ENCODE measurements at places on chromosomes 1 and 21. TPM values are rescaled to one million over a fixed set of nuclear protein-coding genes. Genes with fewer than 3 reads are reported as not detected.

GRCh38 chr1:37403166-37403565 is 71.2 kb upstream of the ZC3H12A start:
- DNase-seq, result no peak

DNA sequence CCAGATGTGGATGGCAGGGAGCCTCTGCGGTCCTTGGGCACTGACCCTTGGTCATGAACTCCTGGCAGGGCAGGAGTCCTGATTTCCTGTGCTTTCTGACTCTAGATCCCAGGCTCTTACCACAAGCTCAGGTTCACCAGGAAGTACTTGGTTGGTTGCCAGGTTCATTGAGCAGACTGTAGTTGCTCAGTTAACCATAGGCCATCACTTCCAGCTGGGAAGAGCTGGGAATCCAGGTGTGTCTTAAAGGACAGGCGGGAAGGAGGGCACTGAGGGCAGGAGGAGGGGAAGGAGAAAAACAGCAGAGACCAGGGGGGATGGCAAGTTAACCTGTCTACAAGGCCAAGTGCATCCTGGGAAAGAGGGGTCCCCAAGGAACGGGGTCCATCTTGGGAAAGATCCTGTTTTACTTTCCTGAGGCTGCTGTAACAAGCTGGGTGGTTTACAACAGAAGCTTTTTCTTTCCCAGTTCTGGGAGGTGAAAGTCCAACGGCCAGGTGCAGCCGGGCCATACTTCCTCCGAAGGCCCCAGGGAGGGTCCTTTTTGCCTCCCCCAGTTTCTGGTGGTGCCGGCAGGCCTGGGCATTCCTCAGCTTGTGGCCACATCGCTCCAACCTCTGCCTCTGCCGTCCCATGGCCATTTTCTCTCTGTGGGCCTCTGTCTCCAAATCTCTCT is 11.6 kb downstream of the KCNAB2 start:
- no peak for DNase-seq

GRCh38 chr1:163799190-163799805 is 477.5 kb downstream of the NUF2 start:
- DNase-seq, result no peak

GRCh38 chr1:180934563-180934962 is 21.9 kb downstream of the KIAA1614 start:
- DNase-seq, result no peak

DNA sequence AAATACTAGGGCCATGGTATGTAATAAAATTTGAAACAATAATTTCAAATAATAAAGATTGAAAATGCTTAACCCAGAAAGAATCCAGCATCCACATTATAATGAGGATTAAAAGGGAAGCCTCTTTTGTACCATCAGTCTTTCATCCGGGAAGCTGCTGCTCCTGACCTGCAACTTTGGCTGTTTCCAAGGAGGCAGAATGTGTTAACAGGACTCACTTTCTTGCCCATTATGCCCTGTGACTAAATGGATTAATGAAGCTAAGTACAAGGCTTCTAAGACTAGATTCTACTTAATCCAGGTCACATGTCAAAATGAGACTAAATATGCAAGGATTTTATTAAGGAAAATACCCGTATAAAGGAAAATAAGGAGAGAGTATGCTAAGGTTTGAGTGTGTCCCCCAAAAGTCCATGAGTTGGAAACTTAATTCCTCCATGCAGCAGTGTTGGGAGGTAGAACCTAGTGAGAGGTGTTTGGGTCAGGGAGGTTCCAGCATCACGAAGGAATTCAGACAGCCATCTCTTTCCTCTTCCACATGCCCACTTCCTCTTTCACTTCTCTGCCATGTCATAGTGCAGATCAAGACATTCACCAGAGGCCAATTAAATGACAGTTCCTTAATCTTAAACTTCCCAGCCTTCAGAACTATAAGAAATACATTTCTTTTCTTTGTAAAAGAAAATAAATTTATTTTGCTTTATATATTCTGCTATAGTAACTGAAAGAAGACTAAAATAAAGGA is 27.7 kb downstream of the FMO2 start:
- no peak for DNase-seq

DNA sequence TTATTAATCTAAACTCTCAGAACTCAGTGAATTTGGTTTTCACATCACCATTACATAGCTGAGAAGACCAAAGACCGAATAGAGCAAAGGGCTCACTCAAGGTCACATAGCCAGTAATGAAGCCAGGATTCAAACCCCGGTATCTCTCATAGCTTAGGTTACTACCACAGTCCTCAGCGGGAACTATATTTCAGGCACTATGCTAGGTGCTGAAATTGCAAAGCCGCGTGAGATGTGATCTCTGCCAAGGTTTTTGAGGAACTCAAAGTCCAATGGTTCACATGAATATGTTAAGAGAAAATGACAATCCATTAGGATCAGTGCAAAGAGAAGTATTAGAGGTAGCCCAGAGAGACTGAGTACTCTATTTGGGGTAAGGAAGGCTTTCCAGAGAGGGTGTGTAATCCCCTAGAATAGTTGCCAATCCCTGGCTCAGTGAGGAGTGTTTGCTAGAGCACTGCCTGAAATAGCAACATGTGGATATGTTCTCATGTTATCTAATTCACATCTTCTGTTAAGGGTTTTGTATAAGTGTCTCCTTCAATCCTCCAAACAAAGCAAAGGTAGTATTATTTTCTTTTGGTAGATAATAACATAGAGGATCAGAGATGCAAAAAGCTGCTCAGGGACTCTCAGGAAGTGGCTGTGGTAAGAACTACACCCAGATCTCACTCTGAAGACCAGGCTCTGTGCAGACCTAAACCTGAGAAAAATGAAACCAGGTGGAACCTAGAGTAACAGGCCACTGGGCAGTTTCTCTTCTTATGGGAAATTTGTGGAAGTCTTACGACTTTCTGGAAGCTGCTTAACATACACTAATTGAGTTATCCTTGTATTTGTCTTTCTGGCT is 93.1 kb upstream of the C8B start:
- DNase-seq, result no peak

DNA sequence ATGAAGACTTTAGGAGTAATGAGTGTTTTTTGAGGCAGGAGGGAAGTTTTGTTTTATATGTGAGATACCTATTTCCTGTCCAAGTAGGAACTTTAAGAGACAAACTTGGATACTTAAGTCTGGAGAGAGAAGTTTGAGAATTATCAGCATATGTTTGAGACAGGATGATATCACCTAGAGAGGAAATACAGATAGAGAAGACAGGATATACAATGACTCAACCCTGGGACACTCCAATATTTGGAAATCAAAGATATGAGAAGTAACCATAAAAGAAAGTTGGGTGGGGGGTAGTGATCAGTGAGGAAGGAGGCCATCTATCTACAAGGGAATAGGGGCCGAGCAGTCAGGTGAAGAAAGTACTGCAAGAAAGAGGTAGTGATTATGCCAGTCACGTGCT is 6.5 kb downstream of the LCE7A start:
- DNase-seq, result no peak

DNA sequence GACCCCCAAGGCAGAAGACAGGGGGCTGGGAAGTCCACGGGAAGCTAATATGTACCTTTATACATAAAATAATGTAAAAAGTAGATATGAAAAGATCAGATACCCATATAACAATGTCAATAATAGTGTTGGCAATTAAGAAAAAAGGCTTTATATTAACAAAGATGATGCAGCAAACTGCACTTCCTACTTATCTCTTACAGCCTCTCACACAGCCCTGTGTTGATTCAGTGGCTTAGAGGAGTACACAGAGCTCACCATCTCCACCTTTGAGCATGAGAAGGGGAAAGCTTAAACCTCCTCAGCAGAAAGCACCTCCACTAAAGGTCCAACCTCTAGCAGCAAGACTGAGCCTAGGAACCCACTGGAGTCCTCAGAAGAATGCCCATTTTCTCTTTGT is 7.2 kb upstream of the VSIG8 start:
- DNase-seq, result no peak

- no peak for DNase-seq
Measured at GRCh38 chr1:8408151-8408839, 90.4 kb downstream of the SLC45A1 start.

DNA sequence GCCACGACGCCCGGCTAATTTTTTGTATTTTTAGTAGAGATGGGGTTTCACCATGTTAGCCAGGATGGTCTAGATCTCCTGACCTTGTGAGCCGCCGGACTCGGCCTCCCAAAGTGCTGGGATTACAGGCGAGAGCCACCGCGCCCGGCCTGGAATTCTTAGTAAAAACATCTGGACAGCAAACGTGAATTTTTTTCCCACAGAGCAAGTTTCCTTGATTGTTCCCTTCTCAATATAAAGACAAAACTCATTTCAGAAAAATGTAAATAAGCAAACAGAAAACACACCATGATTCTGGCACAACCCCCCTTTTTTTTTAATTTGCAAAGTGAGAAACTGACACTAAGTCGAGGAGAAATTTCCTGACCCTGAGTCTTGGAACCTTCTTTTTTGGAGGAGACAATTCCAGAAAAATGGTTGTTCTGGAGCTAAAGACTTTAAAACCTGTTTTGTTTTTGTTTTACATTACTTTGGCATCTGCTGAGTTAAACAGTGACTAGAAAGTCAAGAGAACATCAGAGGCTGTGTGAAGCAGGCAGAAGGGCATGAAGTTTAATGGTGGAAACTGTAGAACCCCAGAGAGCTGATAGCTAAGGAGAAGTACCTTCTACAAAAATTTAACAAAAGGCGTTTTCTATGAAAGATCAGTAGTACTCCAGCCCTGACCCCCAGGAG is 10.3 kb upstream of the HMGCS2 start:
- no peak for DNase-seq

- DNase-seq, result no peak
Measured at GRCh38 chr1:152071123-152071522, 17.7 kb downstream of the TCHHL1 start.

DNA sequence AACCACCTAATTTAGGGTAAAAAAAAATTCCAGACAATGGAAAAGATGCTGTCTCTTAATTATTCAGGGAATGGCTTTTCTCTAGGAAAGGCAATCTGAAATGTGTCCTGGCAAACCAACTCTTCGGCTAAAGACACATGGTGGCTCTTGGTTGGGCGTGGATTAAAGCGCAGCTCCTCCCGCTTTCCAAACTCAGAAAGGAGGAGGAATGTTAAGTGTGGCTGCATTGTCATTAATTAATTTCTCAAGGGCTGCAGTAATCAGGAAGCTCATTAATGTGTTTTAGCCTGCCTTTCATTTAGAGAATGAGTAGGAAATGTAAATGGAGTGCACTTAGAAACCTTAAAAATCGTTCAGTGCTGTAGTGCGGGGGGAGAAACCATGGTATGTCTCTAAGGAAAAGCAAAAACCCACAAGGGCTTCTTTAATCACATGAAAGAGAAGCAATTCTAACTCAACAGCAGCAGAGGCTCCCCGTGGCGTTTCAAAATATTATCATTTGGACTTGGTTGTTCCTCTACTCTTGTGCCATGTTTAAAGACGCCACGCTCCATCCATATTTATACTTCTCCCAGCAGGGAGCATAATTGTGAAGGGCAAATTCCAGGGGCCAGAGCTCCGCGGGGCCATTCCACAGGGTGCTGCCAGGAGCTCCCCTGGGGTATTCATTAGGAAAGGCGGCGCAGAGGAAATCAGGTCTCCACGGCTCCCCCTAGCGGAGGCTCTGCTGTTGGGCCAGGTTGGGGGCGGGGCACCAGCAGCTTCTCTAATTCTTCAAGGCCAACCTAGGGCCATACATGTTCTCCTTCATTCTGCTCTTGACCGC is 91.9 kb upstream of the SSX2IP start:
- peak; percentile 78 for DNase-seq

- DNase-seq, result no peak
Measured at GRCh38 chr1:18731591-18732235, 101.1 kb downstream of the PAX7 start.

DNA sequence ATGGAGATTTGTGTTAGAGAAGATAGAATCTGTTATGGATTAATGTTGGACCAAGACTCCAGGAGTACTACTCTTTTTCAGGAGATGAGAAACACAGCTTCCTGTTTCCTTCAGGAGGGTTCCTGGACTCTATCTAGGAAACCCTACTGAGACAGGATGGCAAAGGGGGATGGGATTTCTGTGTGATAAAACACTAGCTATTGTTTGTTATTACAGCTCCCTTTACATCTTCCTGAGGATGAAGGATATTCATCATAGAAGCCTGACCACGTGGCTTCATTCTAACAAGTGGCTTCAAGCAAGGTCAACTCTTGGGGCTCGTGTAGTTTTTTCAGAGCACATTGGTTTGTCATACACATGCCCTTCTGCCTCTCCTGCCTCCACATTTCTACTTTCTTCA is 33.3 kb downstream of the RGL1 start:
- DNase-seq, result no peak

GRCh38 chr1:121595089-121595488 is 410.3 kb downstream of the SRGAP2C start:
- DNase-seq, result no peak

GRCh38 chr1:232725305-232726047 is 79.7 kb upstream of the MAP10 start:
- no peak for DNase-seq

DNA sequence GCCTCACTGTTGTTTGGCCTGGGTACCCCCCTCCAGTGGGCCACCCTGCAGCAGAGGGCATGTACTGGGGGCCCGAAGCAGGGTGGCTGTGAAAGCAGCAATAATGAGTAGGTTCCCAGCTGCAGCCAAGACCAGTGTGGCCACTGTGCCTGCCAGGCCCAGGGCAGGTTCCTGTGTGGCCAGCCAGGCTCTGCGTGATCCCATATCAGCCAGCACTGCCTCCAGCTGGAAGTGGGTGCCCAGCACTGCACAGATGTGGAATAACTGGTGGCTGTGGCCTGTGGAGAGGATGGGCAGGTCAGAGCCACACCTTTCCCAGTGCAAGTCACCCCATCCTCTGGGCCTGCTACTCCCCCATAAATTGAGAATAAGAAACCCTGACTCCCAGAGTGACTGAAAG is 2.1 kb downstream of the BGLAP start:
- no peak for DNase-seq

DNA sequence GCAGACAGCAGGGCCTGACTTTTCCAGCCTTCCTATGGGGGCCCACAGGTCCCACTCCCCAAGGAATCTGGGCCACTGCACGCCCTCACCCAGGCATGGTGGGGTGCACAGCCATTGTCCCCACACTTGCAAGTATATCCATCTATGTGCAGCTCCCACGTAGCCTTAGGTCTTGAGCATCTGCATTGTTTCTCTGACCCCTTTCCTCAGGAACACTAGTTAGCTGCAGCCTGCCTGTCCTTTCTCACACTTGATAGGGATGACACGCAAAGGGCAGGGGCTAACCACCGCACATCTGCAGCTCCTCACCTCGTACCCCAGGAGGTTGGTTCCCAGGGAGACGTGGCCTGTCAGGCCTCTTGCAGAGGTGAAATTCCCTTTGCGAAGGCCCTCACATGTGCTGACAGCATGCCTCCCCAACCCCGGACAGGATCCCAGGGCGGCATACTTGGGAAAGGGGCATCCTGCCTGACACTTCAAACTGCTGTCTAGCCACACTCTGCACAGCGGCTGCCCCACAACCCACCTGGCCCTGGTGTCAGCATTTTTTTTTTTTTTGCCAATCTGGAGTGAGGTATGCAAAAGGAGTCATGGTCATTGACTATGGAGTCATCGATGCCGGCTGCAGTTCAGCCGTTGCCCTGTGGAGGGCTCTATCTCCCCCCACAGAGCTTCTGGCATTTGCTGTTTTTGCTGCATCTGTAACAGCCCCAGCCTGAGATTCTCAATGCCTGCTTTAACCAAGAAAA is 5.0 kb downstream of the JMJD4 start:
- peak; percentile 48 for DNase-seq

GRCh38 chr1:202638019-202638700 is 72.1 kb downstream of the SYT2 start:
- no peak for DNase-seq

The B3GALT5 gene
- 1.5 TPM for total RNA-seq

The LAMC2 gene
- total RNA-seq, result 24.9 TPM

The TNFRSF8 gene
- 2.7 TPM for total RNA-seq

The ACAP3 gene
- total RNA-seq, result 50.6 TPM

The IRF6 gene
- total RNA-seq, result 18.2 TPM

The FABP3 gene
- 24.5 TPM for total RNA-seq

The ATAD3C gene
- 7.8 TPM for total RNA-seq

The E2F2 gene
- 1.1 TPM for total RNA-seq

Data from lower lobe of right lung (tissue), 2 donors.